ENCODE measurements at places on chromosomes 4 and X.

DNA sequence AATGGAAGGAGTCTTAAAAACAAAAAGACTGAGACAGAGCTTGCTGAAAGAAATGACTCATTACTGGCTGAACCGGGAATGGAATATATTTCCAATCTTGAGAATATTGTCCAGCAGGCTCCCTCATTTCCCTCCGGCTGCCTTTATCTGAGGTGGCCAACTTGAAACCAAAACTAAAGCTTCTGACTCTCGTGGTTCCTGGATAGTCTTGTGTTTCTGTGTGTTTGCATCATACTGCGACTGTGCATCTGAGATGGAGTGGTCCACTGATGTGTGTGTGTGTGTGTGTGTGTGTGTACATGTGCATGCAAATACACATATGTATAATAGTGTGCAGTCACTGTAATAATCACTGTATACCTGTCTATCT lies 145.6 kb upstream of the SCML1 start:
- DNase-seq = peak; percentile 57

GRCh38 chr4:186016796-186017195 lies 52.2 kb upstream of the TLR3 start:
- no peak for DNase-seq

DNA sequence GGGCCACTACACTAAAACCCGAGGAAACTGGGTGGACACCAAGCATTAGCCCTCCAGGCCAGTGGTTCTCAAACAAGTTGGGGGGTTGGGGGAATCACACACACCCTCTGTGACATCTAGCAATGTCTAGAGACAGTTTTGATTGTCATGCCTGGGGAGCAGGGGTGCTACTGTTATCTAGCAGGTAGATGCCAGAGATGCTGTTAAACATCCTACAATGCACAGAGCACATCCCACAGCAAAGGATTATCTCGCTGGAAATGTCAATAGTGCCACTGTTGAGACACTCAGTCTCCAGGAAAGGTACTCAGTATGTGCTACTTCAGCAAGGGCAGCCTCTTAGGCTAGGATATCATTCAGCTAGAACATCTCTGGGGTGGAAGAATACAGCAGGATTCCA lies 1.3 kb downstream of the SMC1A start:
- no peak for DNase-seq

DNA sequence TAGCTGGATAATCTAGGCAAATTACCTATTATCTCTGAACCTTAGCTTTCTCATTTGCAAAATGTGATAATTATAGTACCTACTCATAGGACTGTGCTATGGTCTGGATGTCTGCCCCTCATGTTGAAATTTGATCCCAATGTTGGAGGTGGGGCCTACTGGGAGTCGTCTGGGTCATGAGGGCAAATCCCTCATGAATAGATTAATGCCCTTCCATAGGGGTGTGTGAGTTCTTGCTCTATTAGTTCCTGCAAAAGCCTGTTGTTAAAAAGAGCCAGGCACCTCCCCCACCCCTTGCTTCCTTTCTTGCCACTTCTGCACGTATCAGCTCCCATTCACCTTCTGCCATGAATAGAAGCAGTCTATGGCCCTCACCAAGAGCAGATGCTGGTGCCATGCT lies 73.9 kb downstream of the SERTM2 start:
- no peak for DNase-seq

DNA sequence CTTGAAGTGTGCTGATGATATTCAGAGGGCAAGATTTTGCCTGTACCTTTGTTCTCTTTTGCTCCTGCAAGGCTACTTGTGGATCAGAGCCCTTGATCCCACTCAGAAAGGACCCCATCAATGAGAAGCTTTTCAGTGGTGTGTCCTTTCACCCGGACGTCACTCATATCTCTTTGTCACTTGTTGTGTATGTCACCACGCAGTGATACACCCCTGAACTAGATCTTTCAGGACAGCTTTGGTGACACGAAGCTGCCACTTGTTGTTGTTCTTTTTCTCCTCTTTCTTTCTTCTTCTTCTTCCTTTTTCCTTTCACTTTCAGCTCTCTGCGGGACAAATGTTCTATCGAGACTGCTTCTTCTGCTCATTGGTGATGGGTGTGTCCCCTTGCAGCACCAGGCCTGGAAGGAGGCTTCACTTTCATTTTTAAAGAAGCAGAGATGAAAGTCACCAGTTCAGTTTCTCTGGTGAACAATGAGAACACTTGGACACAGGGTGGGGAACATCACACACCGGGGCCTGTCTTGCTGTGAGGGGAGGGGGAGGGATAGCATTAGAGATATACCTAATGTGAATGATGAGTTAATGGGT lies 83.6 kb downstream of the NBDY start:
- no peak for DNase-seq

- DNase-seq = no peak
Measured at GRCh38 chr4:100288161-100288560, 97.9 kb upstream of the DDIT4L start.

DNA sequence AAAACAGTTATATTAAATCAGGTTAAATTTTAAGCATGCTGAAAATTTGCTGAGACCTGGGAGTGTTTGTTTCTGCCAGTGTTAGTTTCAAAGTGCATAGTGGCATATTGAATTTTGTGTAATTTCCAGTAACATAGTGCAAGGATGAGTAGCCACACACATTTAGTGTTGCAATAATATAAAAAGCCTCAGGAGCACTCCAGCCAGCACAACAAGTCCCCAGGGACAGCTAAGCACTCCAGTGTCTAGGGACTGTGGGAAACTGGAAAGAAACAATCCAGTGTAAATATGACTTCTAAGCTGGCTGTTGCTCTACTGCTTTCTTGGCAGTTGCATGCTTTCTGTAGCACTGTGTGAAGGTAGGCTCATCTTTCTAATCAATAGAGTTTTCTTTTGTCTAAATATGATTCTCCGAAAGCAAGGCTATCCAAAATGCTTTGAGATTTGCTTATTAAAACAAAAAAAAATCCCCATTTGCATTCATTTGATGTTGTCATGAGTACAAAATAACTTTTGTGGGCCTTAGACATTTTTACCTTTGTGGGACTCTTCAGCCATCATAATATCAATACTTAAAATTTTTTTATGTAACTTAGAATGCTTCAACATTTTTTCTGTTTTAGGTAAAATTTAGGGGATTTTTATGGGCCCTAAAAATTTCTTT lies 24.2 kb upstream of the CXCL2 start:
- peak; percentile 64 for DNase-seq

DNA sequence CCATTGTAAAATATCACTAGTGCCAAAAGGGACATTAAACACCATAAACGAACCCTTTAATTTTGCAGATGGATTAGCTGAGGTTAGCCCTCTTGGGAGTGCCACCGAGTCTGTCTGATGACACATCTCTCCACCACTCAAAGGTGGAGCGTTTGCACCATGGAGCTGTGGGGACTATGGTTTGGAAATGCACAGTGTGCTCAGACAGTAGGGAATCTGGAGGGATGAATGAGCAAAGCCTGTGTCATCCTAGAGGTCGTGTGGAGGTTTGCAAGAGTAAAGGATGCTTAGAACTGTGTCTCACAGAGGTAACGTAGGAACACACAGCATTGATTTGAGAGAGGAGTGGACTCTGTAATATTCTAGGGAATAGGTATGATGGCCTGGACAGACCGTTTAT lies 93.7 kb downstream of the CLNK start:
- DNase-seq = no peak

DNA sequence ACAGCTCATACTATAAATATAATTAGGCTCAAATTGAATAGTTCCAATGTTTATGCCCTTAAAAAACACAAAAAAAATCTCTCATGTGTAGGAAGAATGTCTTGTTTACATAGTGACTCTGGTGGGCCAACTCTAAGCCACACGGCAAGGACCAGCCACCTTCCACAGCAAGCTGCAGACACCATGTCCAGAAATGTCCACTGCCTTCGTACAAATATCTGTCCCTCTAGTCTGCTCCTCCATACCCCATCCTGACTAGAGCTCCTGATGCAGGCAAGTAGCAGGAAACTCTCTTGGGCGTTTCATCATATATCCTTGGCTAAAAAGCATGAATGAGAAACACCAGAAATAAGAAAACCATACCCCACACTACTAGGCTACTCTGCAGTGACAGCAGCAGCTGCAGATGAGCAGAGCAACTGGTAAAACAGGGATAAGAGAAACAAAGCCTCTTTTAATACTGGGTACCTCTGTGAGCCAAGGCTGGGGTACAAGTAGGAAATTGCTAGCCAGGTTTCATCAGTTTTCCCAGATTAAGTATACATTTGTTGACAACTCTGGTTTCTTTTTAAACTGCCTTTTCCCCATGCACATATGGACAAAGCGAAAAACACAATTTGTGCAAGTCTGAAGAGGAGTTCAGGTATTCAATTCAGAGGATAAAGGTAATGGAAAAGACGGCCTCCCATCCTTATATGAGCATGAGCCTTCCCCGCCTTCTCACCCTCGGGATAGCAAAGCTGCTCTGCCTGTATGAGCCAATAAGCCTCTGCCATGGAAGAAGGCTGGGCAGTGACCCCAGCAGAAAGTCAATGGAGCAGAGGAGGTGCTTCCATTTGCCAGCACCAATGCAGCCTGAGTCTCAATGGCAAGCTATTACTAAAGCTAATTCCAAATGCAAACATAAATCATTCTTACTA lies 245.4 kb downstream of the DCLK2 start:
- no peak for DNase-seq

GRCh38 chr4:17511509-17511949 lies 361 bp downstream of the QDPR start:
- DNase-seq = no peak

DNA sequence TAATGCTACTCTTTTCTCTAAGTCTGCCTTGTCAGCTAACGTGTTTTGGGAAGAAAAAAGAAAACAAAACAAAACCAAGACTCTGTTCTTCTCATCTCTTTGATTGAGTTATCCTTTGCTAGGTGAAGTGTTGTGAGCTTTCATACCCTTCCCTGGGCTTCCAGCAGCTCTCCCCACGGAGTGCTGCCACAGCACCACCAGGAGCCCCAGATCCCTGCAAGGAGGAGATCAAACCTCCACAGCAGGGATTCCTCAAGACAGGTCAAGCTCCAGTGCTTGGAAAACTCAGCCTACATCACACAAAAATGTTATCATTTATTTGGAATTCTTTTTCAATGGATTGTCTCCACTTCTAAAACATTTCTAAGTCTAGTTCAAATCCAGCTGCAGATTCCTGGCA lies 1981.9 kb upstream of the TENM3 start:
- no peak for DNase-seq

- DNase-seq = no peak
Measured at GRCh38 chrX:136794080-136794479, 13.3 kb upstream of the ARHGEF6 start.

- no peak for DNase-seq
Measured at GRCh38 chr4:14193601-14194000, 566.1 kb upstream of the BOD1L1 start.

- DNase-seq = no peak
Measured at GRCh38 chr4:35125995-35126712, 1118.2 kb downstream of the ARAP2 start.

GRCh38 chrX:12978205-12979025 lies 3.5 kb downstream of the TMSB4X start:
- peak; percentile 86 for DNase-seq

- DNase-seq = no peak
Measured at GRCh38 chrX:50622751-50623150, 152.1 kb upstream of the DGKK start.

DNA sequence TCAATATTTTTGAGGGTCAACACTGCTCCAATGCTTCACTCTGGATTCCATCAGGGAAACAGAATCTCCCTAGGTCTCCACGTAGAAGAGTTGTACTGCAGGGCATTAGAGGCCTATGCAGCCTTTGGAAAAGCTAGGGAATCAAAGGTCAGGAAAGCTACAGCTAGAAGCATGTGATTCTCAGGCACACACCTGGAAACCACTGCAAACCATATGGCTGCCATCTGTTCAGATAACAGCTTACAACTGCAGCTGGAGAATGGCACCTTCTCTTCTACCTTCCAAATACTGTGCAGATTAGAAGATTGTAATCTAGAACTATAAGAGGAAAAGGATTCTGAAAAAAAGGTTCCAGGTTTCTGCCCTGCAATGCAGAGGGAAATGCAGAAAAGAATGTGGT lies 60.6 kb downstream of the BTC start:
- no peak for DNase-seq

- no peak for DNase-seq
Measured at GRCh38 chr4:112952313-112952700, 97.1 kb upstream of the ANK2 start.

DNA sequence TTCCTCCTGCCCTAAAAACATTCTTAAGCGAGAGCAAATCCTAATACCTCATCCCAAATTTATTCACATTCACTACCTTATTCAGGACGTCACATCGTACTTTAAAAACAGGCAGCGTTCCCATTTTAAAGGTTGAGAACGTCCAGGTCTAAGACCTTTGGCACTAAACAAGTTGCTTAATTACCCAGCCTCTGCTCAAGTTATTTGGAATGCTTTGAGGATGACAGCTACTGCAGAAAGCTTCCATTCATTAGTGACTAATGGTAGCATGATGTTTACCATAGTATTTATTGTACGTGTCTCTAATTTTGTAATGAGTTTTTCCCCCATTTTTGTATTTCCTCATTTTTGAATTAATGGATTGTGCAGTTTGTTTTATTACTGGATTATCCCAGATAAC lies 1.5 kb downstream of the USP38 start:
- no peak for DNase-seq

DNA sequence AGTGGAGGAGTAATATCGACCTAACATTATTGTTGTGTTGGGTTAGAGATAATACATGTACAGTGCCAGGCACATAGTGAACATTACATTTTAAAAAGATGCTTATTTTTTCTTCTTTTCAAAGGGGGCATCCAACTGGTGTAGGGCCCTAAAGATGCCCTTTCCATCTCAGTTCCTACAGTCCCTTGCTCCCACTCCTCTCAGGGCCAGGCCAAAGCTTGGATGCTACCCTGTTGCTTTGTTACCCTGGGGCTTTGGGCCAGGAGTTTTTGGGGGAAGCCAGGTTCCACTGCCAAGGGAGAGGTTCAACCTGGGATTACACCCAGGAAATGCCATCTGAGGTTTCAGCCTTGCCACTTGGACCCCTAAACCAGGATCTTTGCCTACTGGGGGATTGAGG lies 918 bp downstream of the IGSF1 start:
- no peak for DNase-seq

DNA sequence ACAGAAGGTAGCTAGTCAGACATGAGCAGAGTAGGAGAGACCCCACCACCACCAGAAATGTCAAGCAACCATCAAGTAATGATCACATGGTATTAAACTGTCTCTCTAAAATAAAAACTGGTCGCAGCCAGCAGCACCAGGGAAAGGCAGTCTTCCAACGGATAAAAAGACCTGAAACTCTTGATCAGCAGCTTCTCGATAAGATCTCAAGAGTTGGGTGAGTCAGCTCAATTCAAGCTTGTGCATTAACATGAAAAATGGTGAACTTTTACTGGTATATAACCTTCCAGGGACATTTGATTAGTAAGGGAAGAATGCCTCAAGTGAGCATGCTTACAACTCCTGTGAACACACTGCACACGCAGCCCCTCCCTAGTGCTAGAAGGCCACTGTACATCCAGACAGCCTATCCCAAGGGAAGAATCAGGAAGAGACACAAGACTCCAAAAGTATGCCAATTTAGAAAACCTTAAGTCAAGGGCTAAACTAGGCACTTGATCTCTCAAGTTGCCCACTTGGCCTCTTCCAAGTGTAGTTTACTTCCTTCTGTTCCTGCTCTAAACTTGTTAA lies 270.0 kb upstream of the GNPDA2 start:
- DNase-seq = no peak
